ENCODE measurements at places on chromosomes 12 and 14. TPM values are rescaled to one million over a fixed set of nuclear protein-coding genes. Genes with fewer than 3 reads are reported as not detected.

- H3K4me1 ChIP-seq: no peaks in the 10 kb centered on the region
- H3K27ac ChIP-seq: no peak overlapping the region
- DNase-seq: no peak
- H3K27me3 ChIP-seq: no peaks in the 10 kb centered on the region
- H3K4me3 ChIP-seq: no peak overlapping the region
- no peaks in the 10 kb centered on the region for H3K36me3 ChIP-seq
Observed at GRCh38 chr12:70176290-70176689, 66.9 kb upstream of the CNOT2 start.

- H3K27me3 ChIP-seq: peaks cover 12% of the 10 kb centered on the region
- peaks cover 46% of the 10 kb centered on the region for H3K4me1 ChIP-seq
- peak; percentile 49 for DNase-seq
- no peaks in the 10 kb centered on the region for H3K36me3 ChIP-seq
Observed at GRCh38 chr14:21098076-21098891, at the start of gene ZNF219. ZNF219 (minus strand) TSS chr14:21098655; CDS start chr14:21093591, 5,064 bp downstream.

DNA sequence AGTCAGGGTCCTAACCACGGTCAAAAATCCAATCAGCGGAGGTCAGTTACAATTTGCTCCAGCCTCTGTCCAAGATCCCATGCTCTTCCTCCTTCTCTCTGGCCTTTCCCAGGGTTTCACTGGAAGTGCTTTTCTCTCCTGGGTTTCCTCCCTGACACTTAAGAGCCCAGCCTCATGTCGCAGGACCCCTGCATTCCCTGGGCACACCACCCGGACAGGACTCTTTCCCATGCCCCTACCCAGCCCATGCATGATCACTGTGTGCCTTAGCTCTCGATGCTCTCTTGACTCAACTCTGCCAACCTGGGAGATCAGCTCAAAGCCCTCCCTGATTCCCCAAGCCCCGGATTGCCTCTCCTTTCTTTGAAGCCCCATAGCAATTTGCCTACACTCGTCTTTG, 15.5 kb upstream of the TAC3 start:
- H3K36me3 ChIP-seq: no peaks in the 10 kb centered on the region
- no peak overlapping the region for H3K4me3 ChIP-seq
- no peak for DNase-seq
- peaks cover 45% of the 10 kb centered on the region for H3K4me1 ChIP-seq
- H3K27ac ChIP-seq: no peak overlapping the region
- no peaks in the 10 kb centered on the region for H3K27me3 ChIP-seq

GRCh38 chr14:51008446-51008845, 64.2 kb upstream of the PYGL start:
- no peaks in the 10 kb centered on the region for H3K36me3 ChIP-seq
- H3K4me1 ChIP-seq: no peaks in the 10 kb centered on the region
- no peaks in the 10 kb centered on the region for H3K27me3 ChIP-seq
- DNase-seq: no peak
- H3K4me3 ChIP-seq: no peak overlapping the region
- no peak overlapping the region for H3K27ac ChIP-seq

The WDHD1 gene
- 50.7 TPM for total RNA-seq

The KDM2B gene
- total RNA-seq: 47.7 TPM
